ENCODE measurements at places on chromosomes 13 and 19.

DNA sequence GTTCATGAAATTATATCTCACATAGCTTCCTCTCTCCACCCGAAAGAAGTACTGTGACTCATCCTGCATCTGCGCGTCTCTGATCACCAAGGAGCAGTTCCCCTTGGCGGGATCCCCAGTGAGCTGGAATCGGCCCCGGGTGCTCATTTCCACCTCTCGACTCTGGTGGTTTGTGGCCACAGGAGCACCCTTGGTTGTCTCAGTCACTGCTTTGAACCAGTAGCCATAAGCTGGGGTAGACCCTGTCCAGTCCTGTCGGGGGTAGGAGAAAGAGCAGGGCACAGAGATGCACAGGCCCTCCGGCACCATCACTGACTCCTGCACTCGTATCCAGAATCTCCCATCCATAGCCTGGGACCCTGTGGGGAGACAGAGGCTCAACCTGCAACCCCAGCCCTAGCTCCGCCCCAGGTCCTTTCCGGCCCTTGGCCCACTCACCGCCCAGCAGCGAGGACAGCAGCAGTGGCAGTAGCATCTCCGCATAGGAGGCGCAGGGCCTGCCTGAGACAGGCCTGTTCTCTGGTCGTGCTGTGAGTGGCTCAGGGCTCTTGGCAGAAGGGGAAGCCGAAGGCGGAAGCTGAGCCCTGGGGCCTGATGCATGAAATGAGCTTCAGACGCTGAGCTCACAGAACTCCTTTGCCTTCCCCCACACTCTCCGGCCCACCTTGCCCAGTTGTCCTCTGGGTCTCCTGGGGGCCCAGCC, at the start of gene SIGLEC10:
SIGLEC10 (minus strand) TSS at position 536 of the 703 bp plus-strand sequence; CDS start at position 475, 61 bp downstream.
- DNase-seq: peak; percentile 90

DNA sequence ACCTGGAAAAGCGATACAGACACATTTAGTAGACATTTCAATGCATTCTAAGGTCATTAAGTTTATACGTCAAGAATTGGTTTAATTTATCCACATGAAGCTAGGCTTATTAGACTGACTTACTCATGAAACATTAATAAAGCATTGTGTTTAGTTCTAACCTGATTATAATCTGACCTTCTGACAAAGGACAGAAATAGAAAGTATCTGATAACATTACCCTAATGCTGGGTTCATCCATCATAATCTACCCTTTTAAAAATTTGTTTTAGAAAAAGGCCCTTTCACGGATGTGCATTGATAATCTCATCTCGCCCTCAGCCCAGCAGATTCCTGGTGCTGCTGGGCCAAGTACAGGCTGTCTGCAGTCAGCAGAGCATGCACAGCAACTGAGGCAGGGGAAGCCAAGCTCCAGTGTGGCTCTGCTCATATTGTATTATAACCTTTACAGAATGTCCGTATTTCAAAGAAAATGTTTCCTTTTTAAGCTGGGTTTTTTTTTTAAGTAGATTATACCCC, 142.1 kb upstream of the MAB21L1 start:
- DNase-seq: no peak

- peak; percentile 63 for DNase-seq
Observed at GRCh38 chr19:34430738-34431625, 2.8 kb downstream of the UBA2 start.

- no peak for DNase-seq
Observed at GRCh38 chr13:103517768-103518102, 451.5 kb upstream of the SLC10A2 start.

DNA sequence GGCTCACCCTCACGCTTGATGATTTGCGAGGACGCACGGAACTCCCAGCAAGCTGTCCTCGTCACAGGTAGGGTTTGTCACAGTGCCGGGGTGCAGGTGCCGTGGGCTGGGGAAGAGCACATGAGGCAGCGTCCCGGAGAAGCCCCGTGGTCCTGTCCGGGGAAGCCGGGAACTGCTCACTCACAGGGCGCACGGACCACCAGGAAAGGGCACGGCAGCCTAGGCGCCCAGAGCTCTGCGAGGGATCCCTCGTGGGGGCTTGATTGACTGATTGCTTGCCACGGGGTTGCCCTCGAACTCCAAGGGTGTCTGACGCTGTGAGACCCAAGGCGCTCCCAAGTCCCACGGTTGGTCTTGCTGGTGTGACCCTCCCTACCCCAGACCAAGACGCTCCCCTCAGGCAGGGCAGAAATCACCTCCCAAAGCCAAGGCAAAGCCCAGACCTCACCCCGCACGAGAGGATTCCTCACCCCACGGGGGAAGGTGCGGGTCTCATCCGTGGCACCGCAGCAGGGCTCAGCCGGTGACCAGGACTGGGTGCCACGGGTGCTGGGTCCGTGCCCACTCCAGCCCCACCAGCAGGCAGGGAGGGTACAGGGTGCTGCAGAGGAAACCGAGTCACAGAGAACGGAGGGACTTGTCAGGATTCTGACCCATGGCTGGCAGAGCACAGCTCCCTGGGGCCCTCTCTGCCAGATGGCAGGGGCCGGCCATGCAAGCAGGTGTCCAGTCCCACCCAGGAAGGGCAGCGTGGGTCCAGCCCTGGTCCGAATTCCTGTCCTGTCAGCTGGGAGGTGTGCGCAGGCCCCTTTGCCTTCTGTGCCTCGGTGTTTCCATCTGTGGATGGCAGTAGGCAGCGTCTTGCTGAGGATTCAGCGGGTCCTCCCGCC, 7.7 kb downstream of the C2CD4C start:
- DNase-seq: no peak
